ENCODE measurements at places on chromosomes 3 and 15. TPM values are rescaled to one million over a fixed set of nuclear protein-coding genes. Genes with fewer than 3 reads are reported as not detected.

Gene PLA2G4D
- total RNA-seq: not detected

Gene CHRM5
- not detected for total RNA-seq

Gene MON1A
- total RNA-seq: 6.4 TPM

Gene SNTN
- not detected for total RNA-seq

Gene ADAMTS9
- 53.8 TPM for total RNA-seq

Gene GRK7
- not detected for total RNA-seq

Gene SLC9A9
- total RNA-seq: 0.17 TPM

Gene ZPLD1
- not detected for total RNA-seq

Gene PLCB2
- 2.5 TPM for total RNA-seq

Gene IQCH
- total RNA-seq: 5.2 TPM

Gene IDH3A
- 35.4 TPM for total RNA-seq

Gene TMEM266
- 0.50 TPM for total RNA-seq

Gene CNTN3
- 12.7 TPM for total RNA-seq

Gene GASK1A
- total RNA-seq: 2.3 TPM

Gene CDHR4
- total RNA-seq: not detected

Gene SAMMSON
- total RNA-seq: 0.17 TPM

Gene ACTC1
- 5.3 TPM for total RNA-seq

Gene TNIK
- total RNA-seq: 15.7 TPM

Gene COL6A6
- 0.12 TPM for total RNA-seq

Gene SKOR1
- 0.75 TPM for total RNA-seq

Gene SI
- total RNA-seq: 2.0 TPM

Gene POTEB3
- not detected for total RNA-seq

Gene CPNE9
- total RNA-seq: 0.69 TPM

Gene MAPKAPK3
- 40.8 TPM for total RNA-seq

Gene PLCH1
- total RNA-seq: 14.2 TPM

Gene LMAN1L
- total RNA-seq: not detected

Gene CCDC39
- 0.22 TPM for total RNA-seq

Gene ZNF860
- 2.2 TPM for total RNA-seq

Gene PYDC2
- not detected for total RNA-seq

Gene NDN
- total RNA-seq: 46.9 TPM

Gene PTH1R
- total RNA-seq: 0.26 TPM

Gene MITF
- 15.7 TPM for total RNA-seq

Gene ZNF620
- 26.2 TPM for total RNA-seq

Gene ARIH2
- 121 TPM for total RNA-seq

Gene POLR2H
- 89.3 TPM for total RNA-seq

Gene RBM15B
- 69.7 TPM for total RNA-seq

Gene IGSF10
- total RNA-seq: 1.8 TPM

Gene CCR3
- not detected for total RNA-seq

Gene GOLGA6C
- not detected for total RNA-seq

Gene BTLA
- not detected for total RNA-seq

Gene SLC24A5
- total RNA-seq: not detected
